Activated CD8-positive, alpha-beta memory T cell treated with anti-CD3 and anti-CD28 coated beads, Interleukin-2, amount 10 ng/mL, durations not matched to agents 7 days and 5 days (primary cell): ENCODE measurements at places on chromosomes 12 and 14. TPM values are rescaled to one million over a fixed set of nuclear protein-coding genes. Genes with fewer than 3 reads are reported as not detected.
A peak's percentile ranks its signal among the peaks of the same experiment; 100 is the strongest.

Gene PMCH
- total RNA-seq, result 9.6 TPM

Gene REM2
- 0.26 TPM for total RNA-seq

Gene TC2N
- 86.0 TPM for total RNA-seq

Gene GPR162
- 0.82 TPM for total RNA-seq

Gene NUAK1
- not detected for total RNA-seq

- H3K4me3 ChIP-seq, result no peak overlapping the region
- no peak for DNase-seq
These were observed 53.1 kb downstream of the ZFYVE26 start for GRCh38 chr14:67763158-67763822.

DNA sequence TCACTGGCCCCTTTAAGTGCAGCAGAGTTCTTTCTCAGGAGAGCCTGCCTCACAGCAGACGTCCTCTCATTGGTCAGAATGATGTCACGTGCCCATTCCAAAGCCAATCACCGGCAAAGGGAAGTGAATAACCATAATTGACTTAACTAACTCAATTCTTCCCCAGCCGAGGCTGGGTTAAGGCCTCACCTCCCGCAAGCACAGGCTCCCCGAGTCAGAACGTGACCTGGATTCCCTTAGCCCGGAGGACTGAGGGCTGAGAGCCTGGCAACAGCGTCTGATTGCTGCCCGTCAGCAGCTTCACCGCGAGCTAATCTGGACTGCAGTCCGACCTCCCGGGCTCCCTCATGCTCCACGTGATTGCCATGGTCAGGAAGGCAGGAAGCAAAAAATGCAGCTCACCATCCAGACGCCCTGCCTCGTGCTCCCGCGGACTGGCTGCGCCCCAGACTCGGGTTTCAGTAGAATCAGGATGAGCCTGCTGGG lies 92.1 kb upstream of the FZD10 start:
- no peaks in the 10 kb centered on the region for H3K27me3 ChIP-seq
- no peak for DNase-seq
- no peaks in the 10 kb centered on the region for H3K4me1 ChIP-seq
- H3K4me3 ChIP-seq, result no peak overlapping the region

- peak; percentile 71 for DNase-seq
- H3K4me1 ChIP-seq, result peaks cover 6% of the 10 kb centered on the region
- H3K27ac ChIP-seq, result no peak overlapping the region
- H3K4me3 ChIP-seq, result no peak overlapping the region
These were observed 5.7 kb downstream of the WNT5B start for GRCh38 chr12:1634590-1635191.

- H3K27me3 ChIP-seq, result no peaks in the 10 kb centered on the region
- H3K27ac ChIP-seq, result no peak overlapping the region
- H3K36me3 ChIP-seq, result no peaks in the 10 kb centered on the region
- no peak for DNase-seq
- no peaks in the 10 kb centered on the region for H3K4me1 ChIP-seq
- no peak overlapping the region for H3K4me3 ChIP-seq
These were observed 770.9 kb upstream of the FOXG1 start for GRCh38 chr14:27995691-27996090.

GRCh38 chr12:11729008-11729407 lies 79.5 kb downstream of the ETV6 start:
- peaks cover 43% of the 10 kb centered on the region for H3K4me1 ChIP-seq
- no peak for DNase-seq
- H3K27ac ChIP-seq, result no peak overlapping the region
- H3K36me3 ChIP-seq, result peaks cover 12% of the 10 kb centered on the region
- no peaks in the 10 kb centered on the region for H3K27me3 ChIP-seq
- no peak overlapping the region for H3K4me3 ChIP-seq

DNA sequence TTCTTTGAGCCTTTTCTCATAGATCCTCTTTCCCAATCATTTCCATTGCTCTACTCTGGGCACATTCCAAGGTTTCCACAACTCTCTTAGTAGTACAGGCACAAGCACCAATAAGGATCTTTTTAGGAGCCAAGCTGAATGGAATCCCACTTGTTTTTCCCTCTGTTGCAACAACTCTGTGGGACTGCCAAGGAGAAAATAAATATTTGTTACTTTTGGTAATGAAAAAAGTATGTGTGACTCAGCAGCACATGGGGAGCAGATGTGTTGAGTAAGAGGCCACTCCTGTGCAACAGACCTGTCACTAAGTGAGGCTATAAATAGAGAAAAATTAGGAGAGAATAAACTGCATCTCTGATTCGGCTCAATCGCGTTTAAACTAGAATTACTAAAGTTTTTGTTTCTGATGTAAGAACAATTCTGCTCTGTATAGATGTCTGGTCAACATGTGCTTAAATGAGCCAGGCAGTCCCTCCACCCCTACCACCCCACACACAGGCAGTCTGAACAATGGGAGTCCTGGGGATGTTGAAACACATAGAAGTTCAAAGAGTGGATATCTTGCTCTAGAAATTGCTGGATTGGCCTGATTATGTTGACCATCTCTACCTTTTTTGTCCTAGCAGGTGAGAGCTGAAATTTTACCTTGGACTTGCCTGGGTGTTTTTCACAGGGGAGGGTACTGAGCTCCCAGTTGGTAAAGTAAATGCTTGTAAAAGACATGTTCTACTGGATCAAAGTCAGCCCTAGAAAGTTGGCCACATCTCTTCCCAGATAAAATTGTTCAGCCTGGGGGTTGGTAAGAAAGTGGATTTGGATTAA lies 244.3 kb upstream of the NOVA1 start:
- DNase-seq, result no peak
- no peak overlapping the region for H3K4me3 ChIP-seq
- no peaks in the 10 kb centered on the region for H3K36me3 ChIP-seq
- no peaks in the 10 kb centered on the region for H3K27me3 ChIP-seq
- no peaks in the 10 kb centered on the region for H3K4me1 ChIP-seq

DNA sequence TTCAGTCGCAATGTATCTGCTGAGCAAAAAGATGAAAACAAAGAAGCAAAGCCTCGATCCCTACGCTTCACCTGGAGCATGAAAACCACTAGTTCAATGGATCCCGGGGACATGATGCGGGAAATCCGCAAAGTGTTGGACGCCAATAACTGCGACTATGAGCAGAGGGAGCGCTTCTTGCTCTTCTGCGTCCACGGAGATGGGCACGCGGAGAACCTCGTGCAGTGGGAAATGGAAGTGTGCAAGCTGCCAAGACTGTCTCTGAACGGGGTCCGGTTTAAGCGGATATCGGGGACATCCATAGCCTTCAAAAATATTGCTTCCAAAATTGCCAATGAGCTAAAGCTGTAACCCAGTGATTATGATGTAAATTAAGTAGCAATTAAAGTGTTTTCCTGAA lies 19.8 kb downstream of the CKB start:
- peaks cover 28% of the 10 kb centered on the region for H3K36me3 ChIP-seq
- peaks cover 5% of the 10 kb centered on the region for H3K4me1 ChIP-seq
- no peaks in the 10 kb centered on the region for H3K27me3 ChIP-seq
- no peak overlapping the region for H3K27ac ChIP-seq

- no peaks in the 10 kb centered on the region for H3K36me3 ChIP-seq
- no peak overlapping the region for H3K27ac ChIP-seq
- peaks cover 7% of the 10 kb centered on the region for H3K4me1 ChIP-seq
- no peak for DNase-seq
- H3K27me3 ChIP-seq, result peaks cover 27% of the 10 kb centered on the region
These were observed 61.4 kb upstream of the SCN8A start for GRCh38 chr12:51529651-51529970.

- no peak overlapping the region for H3K4me3 ChIP-seq
- no peaks in the 10 kb centered on the region for H3K36me3 ChIP-seq
- H3K27ac ChIP-seq, result no peak overlapping the region
- H3K27me3 ChIP-seq, result no peaks in the 10 kb centered on the region
- H3K4me1 ChIP-seq, result no peaks in the 10 kb centered on the region
These were observed 17.6 kb downstream of the CLEC14A start for GRCh38 chr14:38238332-38238731.
